ENCODE measurements at places on chromosomes 16 and 17. TPM values are rescaled to one million over a fixed set of nuclear protein-coding genes. Genes with fewer than 3 reads are reported as not detected.

Gene SLC35G3
- not detected for total RNA-seq

Gene ADAP2
- 2.4 TPM for total RNA-seq

Gene COASY
- 76.7 TPM for total RNA-seq

Gene MYO1D
- total RNA-seq = 1.3 TPM

Gene BAIAP2
- total RNA-seq = 125 TPM

Gene ACE
- total RNA-seq = 4.5 TPM

Gene TRIM72
- total RNA-seq = 0.08 TPM

Gene SLC5A11
- total RNA-seq = 0.13 TPM

Gene PIK3R6
- not detected for total RNA-seq

Gene PKD1
- total RNA-seq = 279 TPM

Gene MTHFSD
- total RNA-seq = 16.5 TPM

Gene HYDIN
- total RNA-seq = 0.80 TPM

Gene DDX28
- total RNA-seq = 8.4 TPM

Gene PRDM7
- total RNA-seq = not detected

Gene IRF8
- total RNA-seq = 0.62 TPM

Gene CALB2
- 0.59 TPM for total RNA-seq

Gene CHRNE
- 0.13 TPM for total RNA-seq

Gene SHCBP1
- total RNA-seq = 22.2 TPM

Gene STAC2
- total RNA-seq = 0.08 TPM

Gene ICAM2
- total RNA-seq = 0.33 TPM

Gene EXOC3L1
- 0.41 TPM for total RNA-seq

Gene RNF43
- 4.7 TPM for total RNA-seq

Gene TMEM114
- not detected for total RNA-seq

Gene ABCA9
- total RNA-seq = 0.05 TPM

Gene NMT1
- total RNA-seq = 105 TPM

Gene SOST
- total RNA-seq = not detected

Gene KCNH6
- not detected for total RNA-seq

Gene LRRC46
- 1.9 TPM for total RNA-seq

Gene KCNG4
- not detected for total RNA-seq

Gene TBX2
- total RNA-seq = 35.6 TPM

Gene GAS2L2
- not detected for total RNA-seq

Gene GRN
- 304 TPM for total RNA-seq

Gene BRD7
- 45.6 TPM for total RNA-seq

Gene ABAT
- total RNA-seq = 0.77 TPM

Gene KRT27
- total RNA-seq = not detected

Gene GAS7
- total RNA-seq = 0.05 TPM

Gene PRSS22
- 23.9 TPM for total RNA-seq

Gene ANKRD40CL
- total RNA-seq = not detected

Gene KRT15
- 70.4 TPM for total RNA-seq

Gene EVPL
- total RNA-seq = 36.4 TPM

Gene NPIPB13
- total RNA-seq = 19.8 TPM

Gene CLEC18C
- total RNA-seq = not detected

Gene EPX
- total RNA-seq = not detected

Gene TBC1D3G
- 0.15 TPM for total RNA-seq

Gene MT1M
- 1.8 TPM for total RNA-seq

Gene CCDC200
- total RNA-seq = not detected

Gene ABCC6
- total RNA-seq = 2.9 TPM

Gene ITGAL
- 0.54 TPM for total RNA-seq

Data from Panc1 (cell line).